Right atrium auricular region (tissue), 2 donors: ENCODE measurements at places on chromosomes 3 and 15.

DNA sequence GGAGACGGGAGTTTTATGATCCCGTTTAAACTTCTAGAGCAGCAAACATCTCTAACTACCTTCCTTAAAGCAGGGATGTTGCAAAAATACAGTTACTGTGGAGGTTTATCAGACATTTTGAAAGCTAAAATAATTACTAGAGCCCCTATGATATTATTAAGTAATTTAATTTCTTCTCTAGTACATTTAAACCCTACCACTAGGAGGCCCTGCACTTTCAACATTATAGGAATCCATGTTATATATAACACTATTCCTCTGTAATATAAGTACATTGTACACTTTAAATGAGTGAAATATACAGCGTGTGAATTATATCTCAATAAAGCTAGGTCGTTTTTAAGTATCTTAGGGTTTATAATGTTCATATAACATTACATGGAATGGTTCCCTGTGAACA lies 11.5 kb downstream of the SETMAR start:
- no peaks in the 10 kb centered on the region for H3K4me1 ChIP-seq
- DNase-seq: no peak
- no peaks in the 10 kb centered on the region for H3K27me3 ChIP-seq
- no peak overlapping the region for H3K4me3 ChIP-seq

GRCh38 chr3:196537319-196537984 lies 22.3 kb upstream of the SMCO1 start:
- no peaks in the 10 kb centered on the region for H3K27me3 ChIP-seq
- DNase-seq: no peak
- no peaks in the 10 kb centered on the region for H3K4me1 ChIP-seq

- H3K4me1 ChIP-seq: no peaks in the 10 kb centered on the region
- DNase-seq: no peak
- H3K27ac ChIP-seq: no peak overlapping the region
- no peak overlapping the region for H3K4me3 ChIP-seq
- peaks cover 82% of the 10 kb centered on the region for H3K36me3 ChIP-seq
- H3K27me3 ChIP-seq: no peaks in the 10 kb centered on the region
Measured at GRCh38 chr3:170171563-170171962, 10.0 kb downstream of the PHC3 start.

GRCh38 chr15:69305204-69305931 lies 6.7 kb downstream of the PAQR5 start:
- H3K27me3 ChIP-seq: no peaks in the 10 kb centered on the region
- no peak overlapping the region for H3K4me3 ChIP-seq
- no peaks in the 10 kb centered on the region for H3K4me1 ChIP-seq
- H3K27ac ChIP-seq: no peak overlapping the region
- DNase-seq: no peak

GRCh38 chr3:23696842-23697241 lies 108.9 kb upstream of the UBE2E1 start:
- H3K27me3 ChIP-seq: no peaks in the 10 kb centered on the region
- no peak overlapping the region for H3K4me3 ChIP-seq
- no peaks in the 10 kb centered on the region for H3K36me3 ChIP-seq
- no peak overlapping the region for H3K27ac ChIP-seq
- DNase-seq: no peak

DNA sequence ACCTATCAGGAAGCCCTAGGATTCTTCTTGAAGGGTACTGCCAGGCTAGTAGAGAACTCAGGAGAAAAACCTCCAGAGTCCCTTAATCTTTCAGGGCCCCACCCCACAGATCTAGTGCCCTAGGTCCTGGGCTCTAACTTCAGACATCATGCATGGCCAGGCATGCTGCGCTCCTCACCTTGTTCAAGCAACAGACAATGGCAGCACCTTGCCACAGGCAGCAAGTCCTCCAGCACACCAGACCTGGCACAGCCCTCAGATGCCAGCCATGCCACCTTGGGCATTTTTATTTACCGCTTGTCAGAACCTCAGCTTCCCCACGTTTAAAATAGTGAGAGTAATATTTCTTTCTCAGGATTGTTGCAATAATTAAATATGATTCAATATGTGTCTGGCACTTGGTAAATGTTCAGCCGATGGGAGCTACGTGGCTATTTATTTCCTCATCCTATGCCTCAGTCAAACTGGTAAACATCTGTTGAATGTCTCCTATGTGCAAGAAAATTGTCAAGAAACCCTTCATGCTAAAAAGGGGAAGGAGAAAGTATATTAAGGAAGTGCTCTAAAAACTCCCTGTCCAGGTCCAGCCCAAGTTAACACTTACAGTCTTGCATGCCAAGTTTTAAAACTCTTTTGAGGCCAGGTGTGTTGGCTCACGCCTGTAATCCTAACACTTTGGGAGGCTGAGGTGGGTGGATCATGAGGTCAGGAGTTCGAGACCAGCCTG lies 14.5 kb upstream of the CCR1 start:
- no peak overlapping the region for H3K4me3 ChIP-seq
- no peak overlapping the region for H3K27ac ChIP-seq
- H3K36me3 ChIP-seq: no peaks in the 10 kb centered on the region
- H3K4me1 ChIP-seq: no peaks in the 10 kb centered on the region

DNA sequence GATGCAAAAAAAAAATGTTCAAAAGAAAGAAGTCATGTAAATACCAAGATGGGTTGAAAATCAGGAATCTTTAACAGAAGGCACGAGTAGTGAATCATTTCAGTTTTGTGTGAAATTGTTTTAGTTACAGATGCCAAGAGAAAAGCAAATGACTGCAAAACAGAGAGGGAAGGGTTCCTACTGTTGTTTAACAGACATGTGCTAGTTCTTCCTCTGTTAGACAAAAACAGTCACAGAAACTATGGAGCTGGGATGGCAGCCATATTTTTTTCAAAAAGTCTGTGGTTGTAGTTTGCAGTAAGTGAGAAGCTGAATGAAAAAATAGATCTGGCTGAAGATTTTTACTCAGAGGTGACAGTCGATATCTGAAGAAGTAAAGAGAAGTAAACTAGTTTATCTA lies 511.9 kb downstream of the ZIC1 start:
- H3K27ac ChIP-seq: no peak overlapping the region
- no peak overlapping the region for H3K4me3 ChIP-seq
- H3K4me1 ChIP-seq: no peaks in the 10 kb centered on the region
- no peaks in the 10 kb centered on the region for H3K36me3 ChIP-seq
- no peaks in the 10 kb centered on the region for H3K27me3 ChIP-seq
- no peak for DNase-seq

GRCh38 chr3:143314251-143315093 lies 194.9 kb downstream of the CHST2 start:
- no peak for DNase-seq
- peaks cover 16% of the 10 kb centered on the region for H3K4me1 ChIP-seq
- H3K27me3 ChIP-seq: no peaks in the 10 kb centered on the region
- no peak overlapping the region for H3K4me3 ChIP-seq
- no peak overlapping the region for H3K27ac ChIP-seq
- H3K36me3 ChIP-seq: no peaks in the 10 kb centered on the region
